ENCODE measurements at places on chromosomes 6 and 20.

DNA sequence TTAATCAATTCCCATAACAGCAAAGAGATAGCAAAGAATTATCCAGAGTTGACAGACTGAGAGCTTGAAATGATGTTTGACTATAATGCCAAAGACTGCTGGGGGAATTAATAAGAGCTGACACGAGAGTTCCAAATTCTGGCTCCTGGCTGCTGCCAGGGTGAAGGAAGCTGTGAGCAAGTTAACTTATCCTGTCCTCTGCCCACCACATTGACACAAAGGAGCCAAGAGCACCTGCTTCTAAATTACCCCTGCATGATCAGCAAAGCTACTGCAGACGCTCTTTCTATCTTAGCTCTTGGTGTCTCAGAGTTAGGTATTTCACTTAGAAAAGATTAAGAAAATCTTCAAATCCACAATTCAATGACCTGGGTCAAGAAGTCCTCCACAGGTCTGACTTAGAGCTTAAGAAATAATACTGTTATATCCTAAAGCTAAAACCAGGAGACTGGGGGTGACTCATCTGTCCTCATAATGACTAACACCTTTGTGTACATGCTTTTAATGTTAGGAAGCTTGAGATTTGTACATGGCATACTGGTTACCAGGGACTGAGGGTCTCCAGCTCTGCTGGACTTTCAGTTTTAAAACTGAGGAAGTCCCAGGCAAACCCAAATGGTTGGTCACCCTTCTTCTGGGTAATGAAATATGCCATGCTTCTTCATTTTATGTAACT, 13.2 kb upstream of the FRK start:
- no peak for DNase-seq

- DNase-seq = no peak
These were observed 527 bp downstream of the TOMM34 start for GRCh38 chr20:44959638-44960102.

- no peak for DNase-seq
These were observed 774.3 kb downstream of the QKI start for GRCh38 chr6:164188861-164189260.

GRCh38 chr6:1285556-1285955, 26.3 kb upstream of the FOXQ1 start:
- no peak for DNase-seq

DNA sequence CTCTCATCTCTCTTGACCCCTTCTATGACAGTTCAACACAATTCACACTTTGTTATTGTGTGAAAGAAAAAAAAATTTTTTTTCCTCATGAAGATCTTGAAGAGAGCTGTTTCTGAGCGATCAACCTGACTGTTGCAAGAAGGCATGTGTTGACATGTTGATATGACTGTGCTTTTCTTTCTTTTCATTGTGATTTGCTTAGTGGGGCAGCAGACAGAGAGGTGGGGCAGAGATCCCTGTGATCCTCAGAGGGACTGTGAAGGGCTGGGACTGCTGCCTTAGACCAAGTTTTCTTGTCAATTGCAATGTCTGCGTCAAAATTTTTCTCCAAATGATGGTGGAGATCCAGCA, 70.8 kb upstream of the IYD start:
- DNase-seq = no peak

DNA sequence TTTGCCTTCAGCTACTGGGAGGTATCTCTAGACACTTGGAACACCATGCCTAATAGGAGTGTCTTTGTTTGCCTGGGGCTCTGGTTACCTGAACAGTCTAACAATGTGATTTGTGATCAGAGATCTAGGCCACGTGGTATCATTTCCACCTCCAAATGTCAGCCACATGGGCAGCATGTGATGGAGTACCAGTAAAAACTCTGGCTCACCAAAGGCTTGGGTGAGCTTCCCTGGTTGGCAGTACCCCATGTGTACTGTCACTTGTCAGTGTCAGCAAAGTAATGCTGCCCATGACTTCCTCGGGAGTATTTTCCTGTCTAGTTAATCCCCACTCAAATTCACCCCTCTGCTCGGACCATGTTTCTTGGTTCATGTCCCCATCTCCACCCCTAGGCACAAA, 195.2 kb upstream of the LRFN2 start:
- DNase-seq = no peak

DNA sequence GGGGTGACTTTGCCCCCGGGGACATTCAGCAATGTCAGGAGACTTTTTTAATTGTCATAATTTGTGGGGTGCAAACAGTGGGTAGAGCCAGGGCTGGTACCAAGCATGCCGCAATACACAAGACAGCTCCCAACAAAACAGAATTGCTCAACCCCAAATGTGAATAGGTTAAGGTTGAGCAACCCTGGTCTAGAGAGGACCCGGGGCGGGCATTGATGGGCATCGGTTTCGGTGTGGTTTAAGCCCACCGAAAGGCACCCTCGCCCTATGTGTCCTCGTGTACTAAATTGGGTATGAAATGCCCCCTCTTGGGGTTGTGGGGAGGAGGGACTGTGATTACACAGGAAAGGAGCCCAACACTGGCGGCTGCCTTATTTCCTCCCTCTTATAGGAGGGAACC, 36.0 kb downstream of the KIAA1755 start:
- DNase-seq = no peak

GRCh38 chr6:46271728-46272127, 100.9 kb upstream of the ENPP5 start:
- no peak for DNase-seq

DNA sequence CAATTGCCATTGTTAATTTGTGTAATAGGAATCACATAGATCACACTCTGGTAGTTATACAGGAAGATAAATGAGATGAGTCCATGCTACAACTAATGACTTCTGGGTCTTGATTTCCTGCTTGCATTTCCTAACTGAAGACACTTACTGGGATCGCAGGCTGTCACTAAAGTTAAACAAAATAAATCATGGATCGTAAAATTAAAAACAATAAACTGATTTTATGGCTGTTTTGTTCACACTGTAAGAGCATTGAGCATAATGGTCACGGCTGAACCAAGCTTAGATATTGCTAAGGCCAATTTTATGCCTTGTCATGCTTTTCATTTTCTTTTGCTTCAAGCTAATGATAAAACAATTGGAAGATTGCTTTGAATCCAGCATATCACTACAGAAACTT, 332.5 kb upstream of the CITED2 start:
- no peak for DNase-seq

DNA sequence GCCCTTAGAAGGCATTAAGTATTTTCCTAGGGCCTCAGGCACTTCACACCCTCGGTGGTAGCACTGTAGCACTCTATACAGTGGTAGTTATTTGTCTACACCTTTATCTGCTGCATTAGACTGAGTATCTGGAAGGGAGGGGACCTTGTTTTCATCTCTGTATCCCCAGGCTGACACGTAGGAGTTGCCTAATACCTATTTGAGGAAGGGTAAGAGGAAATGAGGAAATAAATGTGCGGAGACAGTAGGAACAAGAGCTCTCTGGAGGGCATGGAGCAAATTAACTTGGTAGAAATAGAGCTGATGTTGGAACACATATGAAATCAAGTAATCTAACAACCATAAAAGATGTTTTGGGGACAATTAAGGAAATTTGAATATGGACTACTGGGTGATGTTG, 3.9 kb downstream of the CNPY3 start:
- no peak for DNase-seq

- no peak for DNase-seq
These were observed 32.7 kb upstream of the PDYN start for GRCh38 chr20:2026514-2026913.

DNA sequence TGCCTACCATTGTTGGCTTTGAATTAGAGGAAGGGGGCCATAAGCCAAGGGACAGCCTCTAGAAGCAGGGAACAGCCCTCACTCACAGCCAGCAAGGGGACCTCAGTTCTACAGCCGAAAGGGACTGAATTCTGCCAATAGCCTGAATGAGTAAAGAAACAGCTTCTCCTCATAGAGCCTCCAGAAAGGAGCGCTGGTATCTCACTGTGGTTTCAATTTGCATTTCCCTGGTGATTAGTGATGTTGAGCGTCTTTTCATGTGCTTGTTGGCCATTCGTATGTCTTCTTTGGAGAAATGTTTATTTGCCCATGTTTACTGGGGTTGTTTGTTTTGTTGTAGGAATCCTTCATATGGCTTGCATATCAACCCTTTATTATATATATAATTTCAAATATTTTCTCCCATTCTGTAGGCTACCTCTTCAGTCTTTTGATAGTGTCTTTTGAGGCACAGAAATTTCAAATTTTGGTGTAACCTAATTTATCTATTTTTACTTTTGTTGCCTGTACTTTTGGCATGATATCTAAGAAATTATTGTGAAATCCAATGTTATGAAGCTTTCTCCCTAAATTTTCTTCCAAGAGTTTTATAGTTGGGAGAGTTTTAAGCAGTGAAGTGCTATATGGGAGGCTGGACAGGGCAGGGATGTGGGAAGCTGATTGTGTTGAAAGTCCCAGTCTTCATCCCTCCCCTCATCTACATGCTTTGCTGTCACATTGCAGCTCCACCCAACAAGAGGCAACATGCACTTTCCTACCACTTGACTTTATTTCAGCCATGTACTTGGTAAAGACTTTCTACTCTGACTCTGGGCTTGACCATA, 82.3 kb upstream of the SHLD1 start:
- DNase-seq = no peak

GRCh38 chr6:75970093-75970492, 102.4 kb downstream of the IMPG1 start:
- DNase-seq = no peak

DNA sequence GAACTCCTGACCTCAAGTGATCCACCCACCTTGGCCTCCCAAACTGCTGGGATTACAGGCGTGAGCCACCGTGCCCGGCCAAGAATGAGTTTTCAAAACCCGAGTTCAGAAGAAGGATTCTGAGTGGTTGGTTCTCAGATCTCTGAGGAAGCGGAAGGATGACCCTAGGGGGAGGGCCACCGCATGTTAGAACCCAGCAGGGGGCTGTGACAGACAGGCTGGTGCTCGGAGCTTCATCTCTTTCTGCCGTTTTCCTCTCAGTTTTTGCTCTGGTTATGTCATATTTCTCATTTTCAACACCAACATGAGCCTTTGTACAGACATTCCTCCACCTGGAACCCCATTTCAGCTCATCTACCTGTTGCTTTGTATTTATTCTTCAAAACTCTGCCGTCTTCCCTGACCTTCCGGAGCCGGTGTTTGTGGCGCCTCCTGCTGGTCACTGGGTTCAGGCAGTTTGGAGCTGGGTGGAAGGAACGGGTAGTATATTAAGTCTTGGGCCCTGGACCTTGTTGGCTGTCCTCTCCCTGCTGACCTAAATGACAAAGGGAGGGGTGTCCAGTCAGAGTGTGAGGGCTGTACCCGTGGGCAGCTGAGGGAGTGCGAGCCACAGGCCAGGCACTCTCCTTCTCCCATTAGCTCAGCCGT, at the start of gene DEFB123:
DEFB123 (plus strand) TSS at position 621 of the 648 bp plus-strand sequence. CDS start 67 bp downstream, outside the sequence.
- no peak for DNase-seq

GRCh38 chr6:116511424-116512110, at the start of gene CALHM5:
CALHM5 (plus strand) TSS chr6:116511639; CDS start chr6:116511697, 58 bp downstream.
- no peak for DNase-seq

GRCh38 chr20:33401184-33401920, at the start of gene CDK5RAP1:
CDK5RAP1 (minus strand) TSS chr20:33401519; CDS start chr20:33397064, 4,455 bp downstream.
- peak; percentile 66 for DNase-seq

GRCh38 chr6:77424761-77425160, 38.5 kb downstream of the HTR1B start:
- no peak for DNase-seq

- DNase-seq = peak; percentile 75
These were observed 5.9 kb upstream of the ZNF184 start for GRCh38 chr6:27478706-27479318.

DNA sequence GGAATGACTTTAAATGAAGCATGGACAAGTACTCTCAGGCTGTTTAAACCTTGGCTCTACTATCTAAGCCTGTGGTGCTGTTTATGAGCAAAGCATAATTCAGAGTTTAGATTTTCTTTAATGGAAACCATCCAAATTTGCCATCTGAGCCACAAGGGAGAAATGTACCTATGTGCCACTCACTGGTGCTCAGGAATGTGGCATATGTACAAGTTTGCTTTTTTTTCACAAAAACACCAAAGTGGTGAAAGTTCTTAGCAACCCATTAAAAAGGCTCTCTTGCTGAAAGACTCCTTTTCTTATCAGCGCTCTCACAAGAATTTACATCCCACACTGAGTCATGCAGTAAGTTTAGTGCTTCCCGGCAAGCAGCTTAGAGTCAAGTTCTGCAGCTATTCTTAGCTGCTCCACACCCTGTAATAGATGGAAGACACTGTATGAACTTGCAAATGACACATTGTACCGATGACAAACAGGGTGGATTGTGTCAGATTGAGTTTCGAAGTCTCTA, 57.3 kb upstream of the MLIP start:
- DNase-seq = no peak

DNA sequence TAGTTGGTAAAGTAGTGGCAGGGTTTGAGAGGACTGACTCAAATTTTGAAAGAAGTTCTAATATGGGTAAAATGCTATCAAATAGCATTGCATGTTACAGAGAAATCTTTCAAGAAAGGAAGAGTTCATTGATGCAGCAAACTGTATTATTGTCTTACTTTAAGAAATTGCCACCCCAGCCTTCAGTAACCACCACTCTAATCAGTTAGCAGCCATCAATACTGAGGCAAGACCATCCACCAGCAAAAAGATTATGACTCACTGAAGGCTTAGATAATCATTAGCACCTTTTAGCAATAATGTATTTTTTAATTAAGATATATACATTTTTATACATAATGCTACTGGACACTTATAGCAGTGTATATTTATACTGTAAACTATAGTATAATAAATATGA, 138.9 kb downstream of the CDK19 start:
- no peak for DNase-seq

GRCh38 chr6:150868759-150869158, 3.3 kb downstream of the MTHFD1L start:
- DNase-seq = no peak

DNA sequence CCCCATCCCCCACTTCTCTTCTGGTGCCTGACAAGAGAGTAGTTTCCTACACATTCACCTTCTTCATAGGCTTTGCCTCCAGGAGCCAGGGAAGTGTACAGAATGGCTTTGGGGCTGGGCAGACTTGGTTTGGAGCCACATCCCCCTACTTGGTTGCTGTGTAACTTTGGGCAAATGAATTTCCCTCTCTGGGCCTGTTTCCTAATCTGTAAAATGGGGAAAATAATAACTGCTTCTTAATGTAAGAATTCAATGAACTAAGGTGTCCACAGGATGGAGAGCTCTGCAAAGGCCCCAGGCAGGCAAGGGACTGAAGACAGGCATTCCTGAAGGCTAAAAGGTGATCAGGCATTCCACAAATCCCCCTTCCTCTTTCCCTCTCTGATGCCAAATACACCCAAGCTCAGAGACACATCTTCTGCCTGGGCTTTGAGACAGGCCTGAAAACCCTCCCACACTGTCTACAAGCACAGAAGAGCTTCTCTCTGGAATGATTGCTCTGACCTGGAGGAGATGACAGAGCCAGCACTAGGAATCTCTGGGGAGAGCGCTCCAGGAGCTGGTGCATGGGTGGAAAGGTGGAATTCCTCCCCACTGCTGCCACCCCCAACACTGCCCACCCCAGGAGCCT, 6.9 kb upstream of the C20orf203 start:
- no peak for DNase-seq

DNA sequence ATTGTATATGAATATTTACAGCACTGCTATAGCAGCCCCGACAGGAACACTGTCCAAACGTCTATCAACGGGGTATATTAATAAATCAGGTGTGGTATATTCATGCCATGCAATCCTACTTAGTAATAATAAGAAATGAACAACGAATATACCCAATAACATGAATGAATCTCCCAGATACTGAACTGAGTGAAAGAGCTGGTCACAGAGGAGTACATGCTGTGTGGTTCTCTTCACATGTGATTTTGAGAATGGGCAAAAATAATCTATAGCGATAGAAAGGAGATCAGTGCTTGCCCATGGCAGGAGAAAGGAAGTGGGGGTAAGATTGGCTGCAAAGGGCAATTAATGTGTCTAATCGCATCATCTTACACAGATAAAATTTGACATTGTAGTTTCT, 3.7 kb upstream of the TAAR6 start:
- no peak for DNase-seq
